Esophagus squamous epithelium (tissue), 5 donors: ENCODE measurements at places on chromosomes 7 and 10. TPM values are rescaled to one million over a fixed set of nuclear protein-coding genes. Genes with fewer than 3 reads are reported as not detected.

DNA sequence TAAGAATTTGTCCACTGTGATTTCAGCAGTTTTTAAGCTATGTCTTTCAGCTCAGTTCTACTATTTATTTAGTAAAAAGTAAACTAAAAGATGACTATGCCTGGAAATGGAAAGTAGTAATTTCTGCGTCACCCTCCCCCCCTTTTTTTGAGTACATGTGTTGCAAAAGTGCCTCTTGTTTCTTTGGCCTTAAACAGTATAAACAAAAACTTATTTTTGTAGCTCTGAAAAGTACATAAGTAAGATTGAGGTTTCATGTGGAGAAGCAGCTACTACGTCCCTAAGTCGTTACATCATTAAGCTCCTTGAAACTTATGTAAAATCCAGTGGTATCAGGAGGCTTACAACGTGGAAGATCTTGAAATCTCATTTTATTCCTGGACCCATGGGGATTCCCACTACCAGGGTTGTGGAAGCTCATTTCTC, 46.3 kb upstream of the HBP1 start:
- no peak for DNase-seq

GRCh38 chr10:6327961-6328698, 125.4 kb downstream of the PFKFB3 start:
- no peak for DNase-seq

DNA sequence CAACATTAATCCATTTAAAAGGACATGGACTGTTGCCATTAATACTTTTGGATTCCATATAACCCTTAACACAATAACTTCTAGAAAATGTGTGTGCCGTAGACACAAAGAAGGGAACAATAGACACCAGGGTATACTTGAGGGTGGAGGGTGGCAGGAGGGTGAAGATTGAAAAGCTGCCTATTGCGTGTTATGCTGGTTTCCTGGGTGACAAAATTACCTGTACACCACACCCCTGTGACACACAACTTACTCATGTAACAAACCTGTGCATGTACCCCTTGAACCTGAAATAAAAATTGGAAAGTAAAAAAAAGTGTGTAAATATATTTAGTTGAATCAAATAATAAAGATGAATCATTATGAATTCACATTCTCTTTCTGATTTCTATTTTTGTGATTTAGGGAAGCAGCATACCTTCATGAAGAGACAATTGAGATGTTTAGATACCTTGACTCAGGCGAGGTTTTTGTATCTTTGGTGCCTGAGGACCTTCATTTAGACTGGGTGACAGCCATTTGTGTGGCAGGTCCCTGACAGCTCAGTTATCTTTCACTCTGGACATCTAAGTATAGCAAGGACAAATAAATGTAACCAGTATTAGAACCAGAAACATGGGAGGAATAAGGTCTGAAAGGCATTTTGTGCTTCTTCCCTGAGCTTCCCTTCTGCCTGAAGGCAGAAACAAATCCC, 28.7 kb downstream of the GIMAP8 start:
- DNase-seq: no peak

Gene PAPOLB
- total RNA-seq: 0.38 TPM

GRCh38 chr7:156019308-156019707, 207.0 kb upstream of the SHH start:
- DNase-seq: no peak

DNA sequence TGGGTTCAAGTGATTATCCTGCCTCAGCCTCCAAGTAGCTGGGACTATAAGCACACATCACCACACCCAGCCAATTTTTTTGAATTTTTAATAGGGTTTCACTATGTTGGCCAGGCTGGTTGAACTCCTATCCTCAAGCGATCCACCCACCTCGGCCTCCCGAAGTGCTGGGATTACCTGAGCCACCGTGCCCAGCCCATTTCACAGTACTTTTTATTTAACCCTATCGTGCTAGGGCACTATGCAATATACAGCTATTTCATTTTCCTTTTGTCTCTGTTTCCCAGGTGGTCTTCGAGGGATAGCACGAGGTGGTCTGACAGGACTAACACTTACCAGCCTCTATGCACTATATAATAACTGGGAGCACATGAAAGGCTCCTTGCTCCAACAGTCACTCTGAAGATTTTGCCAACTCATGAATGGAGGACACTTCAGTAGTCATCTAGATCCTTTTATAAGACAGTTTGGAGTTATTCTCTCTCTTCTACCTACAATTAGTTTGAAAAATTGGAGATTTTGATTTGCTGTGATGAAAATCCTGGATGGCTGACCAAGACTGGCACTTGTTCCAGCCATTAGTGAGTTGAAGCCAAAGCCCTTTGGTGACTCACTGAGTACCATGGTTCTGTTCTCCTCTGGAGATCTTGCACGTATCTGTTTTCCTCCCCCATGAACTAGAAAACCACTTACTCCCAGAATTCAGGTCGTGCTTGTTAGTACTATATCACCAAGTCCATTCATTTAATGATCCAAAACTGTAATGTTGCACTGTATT, 27.3 kb downstream of the NCOA4 start:
- DNase-seq: no peak

DNA sequence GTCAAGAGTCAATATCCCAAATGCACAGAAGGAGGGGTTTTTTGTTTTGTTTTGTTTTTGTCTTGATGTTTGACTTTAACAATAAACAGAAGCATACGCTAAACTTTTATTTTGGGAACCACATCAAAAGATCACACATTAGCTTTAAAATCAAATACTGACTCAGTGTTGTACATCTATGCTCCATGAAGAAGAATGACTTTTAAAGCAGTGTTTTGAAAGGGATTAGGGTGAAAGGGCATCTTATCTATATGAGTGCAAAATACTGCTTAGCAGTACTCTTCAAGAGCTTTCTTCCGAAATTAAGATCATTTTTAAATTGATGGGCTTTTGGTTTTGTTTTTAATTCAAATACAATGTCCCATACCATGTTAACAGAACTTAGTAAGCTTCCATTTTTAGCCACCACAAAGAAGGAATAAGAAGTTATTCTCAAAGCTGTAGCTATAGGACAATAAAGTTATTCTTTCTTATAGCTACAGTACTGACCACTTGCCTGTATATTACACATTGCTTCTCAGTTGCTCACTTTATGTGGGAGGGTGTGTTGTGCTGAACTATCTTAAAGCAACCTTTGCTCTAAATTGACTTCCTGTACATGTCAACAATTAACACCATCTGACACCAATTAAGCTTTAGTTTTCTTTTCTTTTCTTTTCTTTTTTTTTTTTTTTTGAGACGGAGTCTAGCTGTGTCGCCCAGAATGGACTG, 144.3 kb upstream of the KAT6B start:
- DNase-seq: no peak

Gene ANKRD22
- total RNA-seq: 43.5 TPM

GRCh38 chr10:17984056-17984455, 32.3 kb downstream of the SLC39A12 start:
- DNase-seq: no peak

GRCh38 chr7:142685877-142686508, 63.3 kb upstream of the PRSS1 start:
- no peak for DNase-seq

GRCh38 chr7:1192171-1192676, 32.2 kb upstream of the ZFAND2A start:
- no peak for DNase-seq

Gene WASHC2C
- 19.2 TPM for total RNA-seq

DNA sequence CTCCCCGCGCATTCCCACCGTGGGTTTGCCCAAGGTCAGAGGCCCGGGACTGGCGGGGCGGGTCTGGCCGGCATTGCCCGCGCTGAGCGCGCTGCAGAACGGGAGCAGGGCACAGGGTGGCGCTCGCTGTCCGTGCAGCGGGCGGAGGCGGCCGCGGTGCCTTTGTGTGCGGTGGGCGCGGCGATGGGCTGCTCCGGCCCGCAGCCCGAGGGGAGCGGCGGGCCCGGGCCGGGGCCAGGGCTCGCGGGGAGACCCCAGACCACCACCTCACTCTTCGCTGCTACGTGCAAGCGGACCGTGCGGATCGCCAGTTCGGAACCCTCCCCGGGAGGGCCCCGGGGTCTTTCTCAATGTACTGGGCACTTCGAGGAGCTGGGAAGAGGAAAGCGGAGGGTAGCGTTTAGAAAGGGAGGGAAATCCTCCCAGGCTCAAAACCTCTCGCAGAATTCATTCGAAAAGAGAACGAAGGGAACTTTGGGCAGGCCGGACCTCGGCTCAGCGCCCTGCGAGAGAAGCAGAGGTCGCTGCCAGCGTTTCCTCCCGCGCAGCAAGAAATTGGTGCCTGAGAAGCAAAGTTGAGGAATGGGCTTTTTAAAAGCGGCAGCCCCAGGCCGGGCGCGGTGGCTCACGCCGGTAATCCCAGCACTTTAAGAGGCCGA, 8.5 kb downstream of the SP8 start:
- no peak for DNase-seq

Gene CPA2
- not detected for total RNA-seq

DNA sequence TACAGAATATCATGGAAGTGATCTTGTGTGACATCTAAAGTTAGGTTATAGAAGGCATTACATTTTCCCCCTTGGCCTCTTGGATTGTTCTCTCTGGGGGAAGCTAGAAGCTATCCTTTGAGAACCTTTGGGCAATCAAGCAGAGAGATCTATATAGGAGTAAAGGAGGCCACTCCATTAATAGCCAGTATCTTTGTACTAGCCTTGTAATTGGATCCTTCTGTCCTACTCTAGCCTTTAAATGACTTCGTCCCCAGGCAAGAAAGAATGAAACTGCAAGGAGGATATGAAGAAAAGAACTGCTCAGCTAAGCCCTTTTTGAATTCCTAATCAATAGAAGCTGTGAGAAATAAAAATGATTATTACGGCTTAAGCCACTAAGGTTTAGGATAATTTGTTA, 230.9 kb downstream of the AGMO start:
- no peak for DNase-seq

GRCh38 chr7:133854739-133855138, 272.4 kb upstream of the LRGUK start:
- DNase-seq: no peak

DNA sequence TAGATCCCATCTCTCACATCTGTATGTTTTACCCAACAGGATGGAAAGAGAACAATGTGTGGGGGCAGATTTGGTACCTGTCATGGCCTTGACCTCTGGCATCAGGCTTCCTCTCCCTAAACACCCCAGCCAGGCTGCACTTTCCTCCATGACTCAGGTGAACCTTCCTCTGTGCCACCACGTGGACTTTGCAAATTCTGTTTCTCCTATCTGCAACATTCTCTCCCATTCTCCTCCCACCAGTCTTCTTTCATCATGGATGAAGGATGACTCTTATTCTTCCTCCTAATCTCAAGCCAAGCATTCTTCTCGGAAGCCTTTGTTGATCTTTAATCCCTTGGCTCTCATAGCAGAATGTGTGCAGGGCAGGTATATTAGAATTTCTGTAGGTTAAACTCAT, 355.4 kb downstream of the KCNMA1 start:
- DNase-seq: no peak

DNA sequence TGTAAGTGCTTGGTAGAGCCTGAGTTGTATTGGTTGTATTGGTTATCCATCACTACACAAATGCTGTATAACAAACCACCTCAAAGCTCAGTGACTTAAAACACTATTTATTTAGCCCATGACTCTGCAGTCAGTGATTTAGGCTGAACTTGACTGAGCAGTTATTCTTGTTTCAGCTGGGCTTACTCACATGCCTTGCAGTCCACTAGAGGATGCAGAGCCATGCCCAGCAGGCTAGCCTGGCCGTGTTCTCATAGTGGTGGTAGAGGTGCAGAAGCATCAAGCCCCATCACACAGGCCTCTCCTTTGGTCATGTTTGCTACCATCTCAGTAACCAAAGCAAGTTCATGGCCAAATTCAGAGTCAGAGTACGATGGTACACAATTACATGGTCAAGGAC, 43.9 kb downstream of the LUC7L2 start:
- no peak for DNase-seq

DNA sequence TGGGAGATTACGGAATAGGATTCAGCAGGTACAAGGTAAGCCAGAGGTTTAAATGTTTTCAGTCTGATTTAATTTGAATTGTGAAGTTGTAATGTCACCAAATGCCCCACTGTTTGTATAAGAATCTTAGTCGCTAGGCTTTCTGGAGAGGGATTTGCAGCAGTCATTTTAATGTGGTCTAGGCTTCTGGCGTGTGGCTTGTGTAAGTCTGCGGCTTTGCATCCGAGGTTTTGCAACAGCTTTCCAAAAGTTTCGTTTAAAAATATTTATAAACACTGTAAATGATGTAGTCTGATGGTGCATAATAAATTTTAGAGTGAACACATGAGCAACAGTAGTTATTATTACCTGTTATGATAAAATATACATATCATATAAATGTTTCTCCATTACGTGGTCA, 26.1 kb upstream of the BHLHA15 start:
- DNase-seq: no peak

DNA sequence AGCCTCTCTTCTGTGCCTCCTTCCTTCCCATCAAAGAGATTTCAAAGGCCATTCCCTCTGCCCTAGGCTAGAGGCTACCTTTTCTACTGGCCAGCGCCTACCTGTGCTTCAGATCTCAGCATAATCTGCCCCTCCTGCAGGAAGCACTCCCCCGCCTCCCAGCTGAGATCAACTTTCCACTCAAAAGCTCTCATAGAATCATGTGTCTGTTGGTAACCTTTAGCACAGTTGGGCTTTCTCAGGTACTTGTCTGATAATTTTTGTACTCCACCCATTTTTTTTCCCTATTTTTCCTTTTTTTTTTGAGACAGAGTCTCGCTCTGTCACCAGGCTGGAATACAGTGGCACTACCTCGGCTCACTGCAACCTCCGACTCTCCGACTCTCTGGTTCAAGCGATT, 231.0 kb upstream of the PRSS58 start:
- DNase-seq: no peak

Gene CCDC172
- total RNA-seq: not detected

Gene TMEM72
- total RNA-seq: not detected

GRCh38 chr7:130096243-130096827, 26.0 kb downstream of the KLHDC10 start:
- no peak for DNase-seq

Gene GRM3
- not detected for total RNA-seq

Gene ASZ1
- total RNA-seq: not detected

- no peak for DNase-seq
Measured at GRCh38 chr7:122397381-122397780, 92.8 kb upstream of the FEZF1 start.

Gene SPDYE8
- not detected for total RNA-seq

GRCh38 chr10:124768791-124769190, 22.9 kb downstream of the EEF1AKMT2 start:
- no peak for DNase-seq

Gene PPP1R3C
- 46.1 TPM for total RNA-seq

Gene CALML5
- 24.0 TPM for total RNA-seq

Gene LRMDA
- 0.88 TPM for total RNA-seq

Gene SFR1
- 9.3 TPM for total RNA-seq

Gene SFRP4
- not detected for total RNA-seq

Gene ZCWPW1
- total RNA-seq: 0.97 TPM
